ENCODE measurements at places on chromosomes 11 and 22. TPM values are rescaled to one million over a fixed set of nuclear protein-coding genes. Genes with fewer than 3 reads are reported as not detected.

Gene MRGPRF
- total RNA-seq: 0.18 TPM

Gene ARHGEF17
- total RNA-seq: 21.9 TPM

Gene CHEK1
- 6.5 TPM for total RNA-seq

Gene DLG2
- total RNA-seq: 1.8 TPM

Gene GPR83
- total RNA-seq: 0.21 TPM

Gene CPSF7
- 45.6 TPM for total RNA-seq

Gene DRICH1
- total RNA-seq: 0.74 TPM

DNA sequence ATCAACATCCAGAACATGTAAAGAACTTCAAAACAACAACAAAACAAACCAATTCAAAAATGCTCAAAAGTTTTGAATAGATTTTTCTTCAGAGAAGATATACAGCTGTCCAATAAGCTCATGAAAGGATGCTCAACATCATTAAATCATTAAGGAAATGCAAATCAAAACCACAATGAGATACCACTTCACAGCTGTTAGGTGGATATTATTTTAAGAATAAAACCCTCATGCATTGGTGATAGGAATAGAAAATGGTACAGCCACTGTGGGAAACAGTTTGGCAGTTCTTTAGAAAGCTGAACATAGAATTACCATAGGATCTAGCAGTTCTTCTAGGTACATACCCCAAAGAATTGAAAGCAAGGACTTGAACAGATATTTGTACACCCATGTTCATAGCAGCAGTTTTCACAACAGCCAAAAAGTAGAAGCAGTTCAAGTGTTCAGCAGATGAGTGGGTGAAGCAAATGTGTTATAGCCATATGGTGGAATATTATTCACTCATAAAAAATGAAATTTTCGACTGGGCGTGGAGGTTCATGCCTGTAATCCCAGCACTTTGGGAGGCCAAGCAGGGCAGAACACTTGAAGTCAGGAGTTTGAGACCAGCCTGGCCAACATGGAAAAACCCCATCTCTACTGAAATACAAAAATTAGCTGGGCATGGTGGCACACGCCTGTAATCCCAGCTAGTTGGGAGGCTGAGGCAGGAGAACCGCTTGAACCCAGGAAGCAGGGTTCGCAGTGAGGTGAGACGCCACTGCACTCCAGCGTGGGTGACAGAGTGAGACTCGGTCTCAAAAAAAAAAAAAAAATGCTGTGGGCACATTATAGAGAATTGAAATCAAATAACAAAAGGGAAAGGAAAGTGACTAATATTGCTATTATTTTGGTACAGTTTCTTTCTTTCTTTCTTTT, 42.9 kb downstream of the CBL start:
- ATAC-seq: no peak

DNA sequence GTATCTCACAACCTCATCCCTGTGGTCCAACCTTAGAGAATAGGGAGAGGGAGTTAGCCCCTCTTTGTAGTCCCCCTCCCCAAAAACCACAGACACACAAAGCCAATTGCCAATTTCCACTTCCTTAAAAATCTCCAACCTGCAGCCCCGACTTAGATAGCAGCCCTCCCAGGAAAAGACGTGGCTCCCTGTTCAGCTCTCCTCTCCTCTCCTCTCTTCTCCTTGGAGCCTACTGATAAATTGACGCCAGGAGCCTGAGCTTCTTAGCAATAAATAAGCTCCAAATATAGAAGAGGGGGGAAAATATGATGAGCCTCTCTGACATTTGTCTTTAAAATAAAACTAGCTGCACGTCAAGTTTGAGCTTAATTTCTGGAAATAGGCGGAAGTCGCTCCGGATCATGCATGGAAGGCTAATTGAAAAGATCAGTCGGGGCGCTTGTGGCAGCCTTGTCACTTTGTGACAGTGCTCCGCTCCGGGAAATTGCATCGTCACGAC, 7.3 kb downstream of the PAX6 start:
- no peak for ATAC-seq

- no peak for ATAC-seq
Observed at GRCh38 chr22:35378621-35379020, 2.3 kb upstream of the HMOX1 start.

- no peak for ATAC-seq
Observed at GRCh38 chr22:49051491-49052022, 776.1 kb downstream of the BRD1 start.

DNA sequence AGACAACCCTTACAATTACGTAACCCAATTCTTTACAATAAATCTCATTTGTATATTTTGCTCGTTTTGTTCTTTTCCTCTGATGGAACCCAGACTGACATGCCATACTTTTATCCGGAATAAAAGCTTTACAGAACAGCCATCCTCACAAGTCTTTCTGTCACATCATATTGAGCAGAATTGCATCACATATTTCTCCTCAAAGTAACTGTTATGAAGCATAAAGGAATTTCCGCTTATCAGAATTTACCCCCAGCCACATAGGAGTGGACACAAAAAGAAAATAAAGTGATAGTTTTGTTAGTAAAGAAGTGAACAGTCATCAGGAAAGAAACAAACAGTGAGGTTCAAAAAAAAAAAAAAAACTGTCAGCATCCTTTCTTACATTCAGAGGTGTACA, 539.5 kb upstream of the LUZP2 start:
- ATAC-seq: no peak

DNA sequence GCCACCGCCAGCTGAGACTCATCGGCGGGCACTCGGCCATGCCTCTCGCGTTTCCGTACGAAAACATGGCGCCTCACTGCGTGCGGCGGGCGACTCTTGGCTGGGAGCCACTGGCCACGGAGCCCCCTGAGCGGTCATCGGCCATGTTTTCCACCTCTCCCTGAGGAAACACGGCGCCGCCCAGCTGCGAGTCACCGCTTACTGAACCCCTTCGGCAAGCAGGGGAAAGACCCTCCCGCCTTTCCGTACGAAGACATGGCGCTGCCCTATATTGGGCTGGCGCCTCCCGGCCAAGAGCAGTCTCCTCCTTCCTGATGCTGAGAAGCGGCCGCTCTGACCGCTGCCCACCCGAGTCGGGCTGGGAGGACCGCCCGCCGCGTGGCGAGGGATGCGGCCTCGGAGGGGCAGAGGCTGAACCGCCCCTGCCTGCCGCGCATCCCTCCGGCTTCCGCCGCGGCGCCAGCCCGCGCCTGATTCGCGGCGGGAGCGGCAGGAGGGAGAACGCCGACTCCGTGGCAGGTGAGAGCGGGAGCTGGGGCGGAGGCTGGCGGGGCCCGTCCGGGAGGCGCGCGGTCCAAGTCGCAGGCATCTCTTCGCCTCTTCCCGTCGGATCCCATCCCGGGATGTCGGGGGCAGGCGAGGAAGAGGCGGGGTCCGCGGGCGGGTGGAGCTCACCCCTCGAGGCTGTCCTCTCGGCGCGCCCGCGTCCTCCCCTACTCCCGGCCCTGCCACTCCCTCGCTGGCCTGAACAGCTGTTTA, at the start of gene TCP11L1:
Gene TCP11L1 (plus strand): TSS at position 299 of the 759 bp plus-strand sequence. CDS start 4,202 bp downstream, outside the sequence.
- peak; percentile 89 for ATAC-seq

- ATAC-seq: no peak
Observed at GRCh38 chr22:46008836-46009596, 32.1 kb upstream of the WNT7B start.

DNA sequence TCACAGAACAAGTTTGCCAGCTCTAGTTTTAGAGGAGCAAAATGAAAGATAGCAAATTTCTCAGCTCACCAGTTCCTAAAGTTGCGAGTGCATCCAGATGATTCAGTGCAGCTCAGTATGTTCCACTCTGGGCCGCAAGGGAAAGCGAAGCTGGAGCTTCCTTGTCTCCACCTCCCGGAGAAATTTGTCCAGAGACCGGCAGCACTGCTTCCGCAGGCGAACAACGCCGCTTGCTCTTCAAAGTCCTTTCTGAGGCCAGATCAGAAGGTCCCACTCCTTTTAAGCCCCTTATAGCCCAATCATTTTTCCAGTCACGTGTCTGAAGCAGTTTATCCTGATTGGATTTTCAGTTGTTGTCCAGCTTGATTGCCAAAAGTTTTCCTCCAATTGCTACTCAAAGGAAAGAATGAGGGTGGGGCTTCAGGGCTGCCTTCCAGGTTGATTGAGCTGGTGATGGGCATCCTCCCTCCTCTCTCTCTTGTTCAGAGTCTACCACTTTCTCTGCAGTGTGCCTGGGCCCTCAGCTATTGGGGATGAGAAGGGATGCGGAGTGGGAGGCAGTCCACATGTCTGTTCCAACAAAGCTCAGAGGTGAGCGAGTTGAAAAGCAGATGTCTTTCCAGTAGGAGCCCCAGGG, at the start of gene ZNF280A:
Gene ZNF280A (minus strand): TSS at position 251 of the 637 bp plus-strand sequence. CDS start 4,640 bp downstream, outside the sequence.
- ATAC-seq: no peak

DNA sequence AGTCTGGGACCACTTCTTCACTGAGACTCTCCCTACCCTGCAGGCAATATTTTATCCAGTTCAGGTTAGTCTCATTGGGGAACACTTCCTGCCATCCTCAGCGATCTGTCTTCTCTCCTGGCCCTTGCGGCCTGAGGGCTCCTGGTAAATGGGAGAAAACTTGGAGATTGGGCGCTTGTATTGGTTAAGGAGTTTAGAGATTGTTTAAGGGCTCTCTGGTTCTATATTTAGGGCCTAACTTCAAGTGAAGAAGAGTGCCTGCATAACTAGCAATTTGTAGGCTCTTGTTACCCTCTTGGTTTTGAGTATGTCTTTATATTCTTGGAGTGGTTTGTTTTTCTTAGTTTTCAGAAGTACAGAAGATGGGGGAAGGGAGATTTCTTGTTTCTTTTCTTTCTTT, 72.7 kb downstream of the TRAF6 start:
- ATAC-seq: no peak

- ATAC-seq: peak; percentile 39
Observed at GRCh38 chr22:20531404-20532201, 24.2 kb downstream of the MED15 start.

DNA sequence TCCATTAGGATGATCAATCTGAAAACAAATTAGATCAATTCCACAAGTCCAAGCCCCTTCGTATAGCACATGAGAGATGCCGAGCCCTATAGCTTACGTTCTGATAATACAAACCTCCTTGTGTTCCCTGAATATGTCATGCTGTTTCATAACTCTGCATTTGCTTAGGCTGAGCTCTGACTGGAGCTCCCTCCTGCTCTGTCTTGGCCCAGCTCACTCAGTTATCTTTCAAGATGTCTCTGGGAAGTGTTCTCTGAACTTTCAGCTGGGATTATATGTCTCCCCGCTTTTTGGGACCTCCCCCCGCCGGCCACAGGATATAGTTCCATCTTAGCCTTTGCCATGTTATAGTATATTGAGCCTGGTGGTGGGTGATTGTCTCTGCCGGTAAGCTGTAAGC, 44.0 kb downstream of the FDX1 start:
- ATAC-seq: no peak

DNA sequence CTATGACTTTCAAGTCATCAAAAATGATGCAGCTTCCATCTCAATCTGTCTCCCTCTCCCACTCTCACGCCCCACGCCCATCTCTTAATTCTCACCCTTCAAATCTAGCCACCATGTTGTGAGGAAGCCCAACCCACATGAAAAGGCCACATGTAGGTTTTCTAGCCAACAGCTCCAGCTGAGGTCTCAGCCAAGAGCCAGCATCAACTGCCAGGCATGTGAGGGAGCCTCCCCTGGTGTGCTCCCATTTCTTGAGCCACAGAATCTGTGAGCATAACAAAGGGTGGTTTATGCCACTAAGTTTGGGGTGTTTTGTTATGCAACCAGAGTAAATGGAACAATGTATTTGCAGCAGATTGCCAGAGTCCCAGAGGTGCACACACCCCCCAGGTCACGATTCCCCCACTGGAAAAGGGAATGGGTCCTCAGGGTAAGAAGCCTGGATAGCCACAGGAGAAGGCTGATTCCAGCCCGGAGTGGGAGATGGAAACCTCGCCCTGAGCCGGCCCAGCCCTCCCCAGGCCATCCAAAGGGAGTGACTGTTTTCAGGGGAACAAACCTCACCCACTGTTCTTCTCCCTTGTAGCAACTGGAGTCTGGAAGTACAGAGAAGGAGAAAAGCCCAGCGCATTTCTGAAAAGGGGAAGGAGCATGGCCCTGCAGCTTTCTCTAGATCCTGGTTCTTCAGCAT, 20.0 kb upstream of the LINC01488 start:
- ATAC-seq: no peak

- peak; percentile 69 for ATAC-seq
Observed at GRCh38 chr22:29478326-29479276, 1.4 kb upstream of the NEFH start.

GRCh38 chr11:14270690-14271542, 88.1 kb downstream of the RRAS2 start:
- ATAC-seq: no peak

DNA sequence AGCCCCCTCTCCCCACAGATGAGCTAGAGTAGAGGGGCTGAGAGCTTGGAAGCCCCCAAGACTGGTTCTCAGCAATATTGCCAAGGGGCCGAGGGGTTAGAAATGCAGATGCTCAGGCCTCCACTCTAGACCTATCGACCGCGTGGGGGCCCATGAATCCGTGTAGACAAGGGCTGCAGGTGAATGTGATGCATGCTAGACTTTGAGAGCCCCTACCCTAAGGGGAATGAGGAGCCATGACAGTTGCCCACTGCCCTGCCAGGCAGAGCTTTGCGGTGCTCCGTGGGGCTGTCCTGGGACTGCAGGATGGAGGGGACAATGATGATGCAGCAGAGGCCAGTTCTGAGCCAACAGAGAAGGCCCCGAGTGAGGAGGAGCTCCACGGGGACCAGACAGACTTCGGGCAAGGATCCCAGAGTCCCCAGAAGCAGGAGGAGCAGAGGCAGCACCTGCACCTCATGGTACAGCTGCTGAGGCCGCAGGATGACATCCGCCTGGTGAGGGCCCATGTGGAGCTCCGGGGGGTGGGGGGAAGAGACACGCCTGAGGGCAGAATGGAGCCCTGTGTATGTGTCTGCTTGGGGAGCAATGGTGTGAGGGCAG, 1.3 kb downstream of the SSH3 start:
- no peak for ATAC-seq

All from motor neuron (in vitro differentiated cells).